Smooth muscle cell of the brain vasculature (primary cell): ENCODE measurements at places on chromosomes 7 and 10.

DNA sequence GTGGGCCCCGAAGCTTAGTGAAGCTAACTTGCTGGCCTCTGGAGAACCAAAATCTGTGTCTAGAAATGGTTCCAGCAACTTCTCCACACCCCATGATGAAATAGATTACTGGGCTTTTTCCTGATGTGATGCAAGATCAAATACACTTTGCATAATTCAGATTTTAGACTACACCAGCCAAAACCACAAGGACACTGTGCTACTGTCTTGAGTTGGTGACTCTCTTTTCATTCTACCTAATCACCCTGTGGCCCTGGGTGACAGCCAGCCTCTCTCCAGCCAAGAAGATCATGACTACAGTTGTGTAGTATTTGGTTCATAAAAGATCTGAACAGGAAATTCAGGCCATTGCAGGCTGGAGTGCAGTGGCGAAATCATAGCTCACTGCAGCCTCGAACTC lies 22.2 kb downstream of the AZGP1 start:
- no peak for DNase-seq

- no peak for DNase-seq
Measured at GRCh38 chr10:9579110-9579705, 1438.5 kb upstream of the CELF2 start.

DNA sequence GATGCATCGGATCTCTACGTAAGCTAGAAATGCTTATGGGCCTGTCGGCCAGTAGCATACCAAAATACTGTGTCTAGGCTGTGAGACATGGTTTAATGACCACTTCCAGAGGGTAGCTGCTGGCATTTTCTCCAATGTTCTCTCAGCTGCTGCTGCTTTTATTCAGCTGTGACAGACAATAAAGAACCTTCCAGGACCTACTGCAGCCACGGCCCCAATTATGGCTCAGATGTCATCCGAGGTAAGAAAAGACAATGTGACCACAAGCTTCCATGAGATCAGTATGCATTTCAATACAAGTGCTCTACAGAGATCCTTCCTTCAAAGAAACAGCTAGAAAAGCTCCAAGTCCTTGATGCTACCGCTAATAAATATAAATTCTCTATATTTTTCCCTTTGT lies 256.2 kb downstream of the SDHAF3 start:
- no peak for DNase-seq

DNA sequence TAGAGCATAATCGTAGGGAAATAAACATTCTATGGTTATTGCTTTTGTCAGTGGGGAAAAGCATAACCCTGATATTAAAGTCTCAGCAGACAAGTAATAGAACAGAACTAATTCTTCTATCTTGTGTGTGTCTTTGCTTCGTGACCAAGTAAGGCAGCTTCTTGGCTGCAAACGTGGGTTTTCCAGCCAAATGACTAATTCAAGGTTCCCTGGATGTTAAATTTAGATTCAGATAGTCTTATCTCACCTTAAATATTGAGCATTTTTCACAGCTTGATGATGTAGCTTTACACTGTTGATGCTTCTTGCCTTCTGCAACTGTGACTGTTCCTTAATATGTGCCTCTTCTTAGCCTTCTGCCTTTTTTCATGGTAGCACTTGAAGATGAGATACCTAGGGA lies 113.0 kb downstream of the EXOC4 start:
- no peak for DNase-seq

DNA sequence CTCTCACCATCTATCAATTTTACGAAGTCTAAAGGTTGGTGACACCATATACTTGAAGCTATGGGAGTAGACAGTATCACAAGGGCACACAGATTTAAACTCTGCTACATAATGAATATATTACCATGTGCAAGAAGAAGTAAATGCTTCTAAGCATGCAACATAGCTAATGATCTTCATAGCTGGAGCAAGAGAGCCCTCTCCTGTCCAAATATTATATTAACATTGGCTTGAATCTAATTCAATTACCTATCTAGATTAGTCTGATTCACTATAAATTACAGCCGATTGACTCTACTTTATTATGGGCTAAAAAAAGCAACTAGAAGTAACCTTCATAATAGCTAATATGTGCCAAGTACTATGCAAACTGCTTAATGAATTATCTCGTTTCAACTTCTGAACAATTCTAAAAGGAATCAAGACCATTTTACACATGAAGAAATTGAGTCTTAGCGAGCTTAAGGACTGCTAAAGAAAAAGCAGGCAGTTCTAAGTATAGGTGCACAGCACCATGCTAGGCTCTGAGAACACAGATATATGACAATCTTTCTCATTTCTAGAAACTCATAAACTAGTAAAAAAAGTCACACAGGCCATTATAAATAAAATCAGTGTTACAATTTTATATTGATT lies 21.9 kb downstream of the FRA10AC1 start:
- no peak for DNase-seq

GRCh38 chr10:72732521-72732920 lies 40.6 kb downstream of the MCU start:
- DNase-seq: no peak
